Fibroblast of skin of right quadriceps (primary cell): ENCODE measurements at places on chromosomes 2 and 18.
A peak's percentile ranks its signal among the peaks of the same experiment; 100 is the strongest.

- DNase-seq: no peak
Observed at GRCh38 chr2:72759755-72760154, 66.1 kb downstream of the EXOC6B start.

- peak; percentile 81 for DNase-seq
Observed at GRCh38 chr2:8677646-8678592, 3.9 kb upstream of the ID2 start.

- DNase-seq: no peak
Observed at GRCh38 chr2:27634291-27634690, 5.4 kb downstream of the GPN1 start.

GRCh38 chr2:66370824-66371223 lies 64.1 kb upstream of the MEIS1 start:
- no peak for DNase-seq

DNA sequence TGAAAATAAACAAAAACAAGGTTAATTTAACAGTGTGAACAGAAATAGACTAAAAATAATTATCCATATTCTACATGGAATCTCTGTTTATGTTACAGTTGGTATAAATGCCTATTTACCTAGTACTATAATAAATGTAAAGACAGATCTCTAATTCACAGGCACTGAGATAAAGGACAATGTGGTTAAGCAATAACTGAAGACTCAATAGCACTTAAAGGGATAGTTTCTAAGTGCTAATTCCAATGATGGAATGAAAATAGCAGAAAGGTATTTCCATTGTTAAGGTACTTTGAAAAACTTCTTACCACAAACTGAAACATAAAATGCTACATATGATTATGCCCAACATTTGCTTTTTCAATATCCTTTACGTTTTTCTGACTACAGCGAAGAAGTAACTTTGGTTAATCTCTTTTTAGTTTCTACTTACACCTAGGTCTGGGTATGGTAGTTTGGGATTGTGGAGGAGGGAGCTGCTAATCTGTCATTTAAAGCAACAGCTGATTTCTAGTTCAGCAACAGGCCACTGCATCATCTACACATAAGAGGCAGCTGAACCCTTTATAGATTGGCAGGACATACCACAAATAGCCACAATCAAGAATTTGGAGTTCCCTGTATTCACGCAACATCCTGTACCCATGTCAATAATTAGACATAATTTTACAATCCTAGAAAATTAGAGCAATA lies 27.2 kb downstream of the MAP4K3 start:
- DNase-seq: no peak

GRCh38 chr2:181411105-181411849 lies 45.9 kb upstream of the ITGA4 start:
- DNase-seq: peak; percentile 35

DNA sequence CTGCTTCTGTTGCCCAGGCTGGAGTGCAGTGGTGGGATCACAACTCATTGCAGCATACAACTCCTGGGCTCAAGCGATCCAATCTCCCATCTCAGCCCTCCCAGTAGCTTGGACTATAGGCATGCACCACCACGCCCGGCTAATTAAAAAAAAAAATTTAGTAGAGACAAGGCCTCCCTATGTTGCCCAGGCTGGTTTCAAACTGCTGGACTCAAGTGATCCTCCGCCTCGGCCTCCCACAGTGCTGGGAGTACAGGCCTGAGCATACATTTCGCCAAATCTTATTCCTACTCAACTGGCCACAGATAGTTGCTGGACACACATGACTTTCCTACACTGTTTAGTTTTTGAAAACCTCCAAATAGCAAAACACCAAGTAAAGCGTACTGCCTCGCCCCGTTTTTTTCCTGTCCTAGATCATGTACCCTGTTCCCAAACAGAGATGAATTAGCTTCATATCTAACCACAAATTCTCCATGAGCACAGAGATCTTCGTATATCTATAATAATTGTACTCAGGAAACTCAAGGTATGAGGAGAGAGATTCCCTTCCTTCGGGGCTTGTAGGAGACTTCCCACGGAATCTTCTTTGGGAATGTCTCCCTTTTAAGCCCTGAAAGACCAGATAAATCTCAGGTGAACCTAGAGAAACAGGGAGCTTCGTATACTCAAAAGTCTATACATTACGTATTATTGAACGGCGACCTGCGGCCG lies 598 bp upstream of the C2orf69 start:
- DNase-seq: no peak

DNA sequence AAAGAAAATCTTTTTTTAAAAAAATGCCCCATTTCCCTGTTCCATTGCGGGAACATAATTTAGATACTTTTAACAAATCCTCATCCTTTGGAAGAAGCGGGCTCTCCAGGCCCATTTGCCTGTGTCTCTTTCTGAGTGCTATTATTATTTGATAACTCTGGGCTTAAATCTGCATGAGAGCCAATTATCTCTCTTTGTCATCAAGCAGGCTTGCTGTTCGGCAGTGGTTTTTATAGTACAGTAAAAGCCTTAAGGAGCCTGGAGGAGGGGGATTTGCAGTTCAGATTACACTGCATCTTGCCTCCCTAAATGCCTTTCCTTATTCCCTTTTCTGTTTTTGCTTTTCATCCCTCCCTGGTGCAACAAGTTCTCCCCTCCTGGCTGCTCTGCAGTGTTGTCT lies 50.6 kb downstream of the CELF4 start:
- DNase-seq: no peak

- peak; percentile 68 for DNase-seq
Observed at GRCh38 chr18:74351354-74351753, 35.7 kb downstream of the C18orf63 start.

- no peak for DNase-seq
Observed at GRCh38 chr2:236629961-236630872, 60.6 kb downstream of the ACKR3 start.

DNA sequence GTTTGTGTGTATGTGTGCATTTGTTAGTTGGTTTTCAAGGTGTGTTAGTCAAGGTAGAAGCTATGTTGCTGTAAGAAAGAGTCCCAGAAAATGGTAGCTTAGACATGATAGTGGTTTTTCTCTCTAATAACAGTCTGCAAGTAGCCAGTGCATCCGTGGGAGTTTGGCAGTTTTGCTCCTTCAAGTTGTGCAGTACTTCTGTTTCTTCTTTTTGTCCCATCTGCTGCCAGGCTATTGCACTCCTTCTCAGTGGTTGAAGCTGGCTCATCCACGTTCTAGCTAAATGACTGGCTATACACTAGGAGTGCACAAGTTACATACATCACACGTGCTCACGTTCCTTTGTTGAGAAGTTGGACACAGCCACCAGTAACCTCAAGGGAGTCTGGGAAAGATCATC lies 134.7 kb downstream of the ASXL3 start:
- no peak for DNase-seq

DNA sequence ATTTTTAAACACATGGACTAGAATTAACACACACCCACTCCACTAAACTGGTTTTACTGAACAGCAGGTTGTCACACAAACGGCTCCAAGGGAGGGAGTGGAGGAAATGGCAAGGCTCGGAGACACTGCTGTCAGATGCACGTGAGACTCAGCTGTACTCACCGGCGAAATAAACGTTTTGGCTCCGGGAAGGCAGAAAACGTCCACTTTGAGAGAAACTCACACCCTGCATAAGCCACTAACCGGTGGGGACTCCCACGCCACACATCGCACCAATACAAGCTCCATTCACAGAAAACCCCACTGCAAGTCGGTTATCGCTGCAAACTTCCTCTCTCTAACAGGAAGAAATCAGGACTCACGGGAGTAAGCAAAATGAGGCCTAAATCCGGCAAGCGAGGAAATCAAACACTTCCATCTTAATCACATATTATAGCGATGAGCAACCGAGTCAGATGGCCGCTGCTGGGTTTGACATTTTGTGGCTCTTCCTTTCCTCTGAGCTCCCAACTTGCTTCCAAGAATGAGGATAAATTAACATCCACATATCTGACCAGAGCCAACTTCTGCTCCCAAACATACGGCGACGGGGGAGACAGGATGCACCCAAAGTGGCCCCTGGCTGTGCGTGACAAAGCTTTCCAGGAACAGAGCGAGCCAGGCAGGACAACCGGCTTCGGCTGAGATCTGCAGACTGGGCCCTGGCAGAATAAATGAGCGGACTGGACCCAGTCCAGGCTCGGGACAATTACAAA lies 63.5 kb downstream of the HDAC4 start:
- no peak for DNase-seq

DNA sequence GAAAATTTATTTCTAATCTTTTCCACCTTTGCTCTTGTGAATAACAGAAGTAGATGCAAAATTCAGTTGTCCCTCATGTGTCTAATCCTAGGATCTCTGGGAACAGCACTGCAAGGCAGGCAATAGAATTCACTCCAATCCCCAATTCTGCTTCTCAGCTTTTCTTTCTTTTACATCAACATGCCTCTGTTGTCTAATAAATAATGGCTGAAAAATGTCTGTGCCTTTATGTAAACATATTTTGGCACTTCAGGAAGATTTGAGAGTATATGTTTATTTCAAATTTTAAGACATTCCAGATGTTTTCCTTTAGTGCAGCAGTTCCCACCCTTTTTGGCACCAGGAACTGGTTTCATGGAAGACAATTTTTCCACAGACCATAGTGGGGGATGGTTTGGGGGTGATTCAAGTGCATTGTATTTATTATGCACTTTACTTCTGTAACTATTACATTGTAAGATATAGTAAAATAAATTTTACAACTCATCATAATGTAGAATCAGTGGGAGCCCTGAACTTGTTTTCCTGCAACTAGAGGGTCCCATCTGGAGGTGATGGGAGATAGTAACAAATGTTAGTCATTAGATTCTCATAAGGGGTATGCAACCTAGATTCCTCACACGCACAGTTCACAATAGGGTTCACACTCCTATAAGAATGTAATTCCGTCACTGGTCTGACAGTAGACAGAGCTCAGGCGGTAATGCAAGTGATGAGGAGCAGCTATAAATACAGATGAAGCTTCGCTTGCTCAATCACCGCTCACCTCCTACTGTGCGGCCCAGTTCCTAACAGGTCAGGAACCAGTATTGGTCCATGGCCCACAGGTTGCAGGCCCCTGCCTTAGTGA lies 590.3 kb upstream of the CNTNAP5 start:
- no peak for DNase-seq

- peak; percentile 7 for DNase-seq
Observed at GRCh38 chr2:127917916-127918315, 32.2 kb upstream of the AMMECR1L start.

GRCh38 chr2:25424426-25425028 lies 82.8 kb upstream of the DNMT3A start:
- no peak for DNase-seq

- DNase-seq: peak; percentile 8
Observed at GRCh38 chr18:66749030-66749429, 145.1 kb upstream of the CDH19 start.
